ENCODE measurements at places on chromosomes 3 and 15.
A peak's percentile ranks its signal among the peaks of the same experiment; 100 is the strongest.

GRCh38 chr15:68650901-68651709, 72.3 kb downstream of the CORO2B start:
- H3K4me1 ChIP-seq: peaks cover 30% of the 10 kb centered on the region
- H3K27me3 ChIP-seq: no peaks in the 10 kb centered on the region
- H3K27ac ChIP-seq: no peak overlapping the region
- peaks cover 6% of the 10 kb centered on the region for H3K36me3 ChIP-seq
- no peak overlapping the region for H3K4me3 ChIP-seq
- no peak for DNase-seq

GRCh38 chr3:67662733-67663132, 8.3 kb upstream of the SUCLG2 start:
- H3K36me3 ChIP-seq: no peaks in the 10 kb centered on the region
- H3K27me3 ChIP-seq: no peaks in the 10 kb centered on the region
- DNase-seq: no peak
- H3K27ac ChIP-seq: no peak overlapping the region

GRCh38 chr3:100090669-100091005, 23.7 kb downstream of the FILIP1L start:
- H3K36me3 ChIP-seq: no peaks in the 10 kb centered on the region
- no peak overlapping the region for H3K4me3 ChIP-seq
- DNase-seq: no peak
- H3K27me3 ChIP-seq: no peaks in the 10 kb centered on the region
- peaks cover 46% of the 10 kb centered on the region for H3K4me1 ChIP-seq

- DNase-seq: no peak
- no peak overlapping the region for H3K27ac ChIP-seq
- no peaks in the 10 kb centered on the region for H3K27me3 ChIP-seq
Measured at GRCh38 chr3:102136183-102136582, 286.9 kb downstream of the NFKBIZ start.

DNA sequence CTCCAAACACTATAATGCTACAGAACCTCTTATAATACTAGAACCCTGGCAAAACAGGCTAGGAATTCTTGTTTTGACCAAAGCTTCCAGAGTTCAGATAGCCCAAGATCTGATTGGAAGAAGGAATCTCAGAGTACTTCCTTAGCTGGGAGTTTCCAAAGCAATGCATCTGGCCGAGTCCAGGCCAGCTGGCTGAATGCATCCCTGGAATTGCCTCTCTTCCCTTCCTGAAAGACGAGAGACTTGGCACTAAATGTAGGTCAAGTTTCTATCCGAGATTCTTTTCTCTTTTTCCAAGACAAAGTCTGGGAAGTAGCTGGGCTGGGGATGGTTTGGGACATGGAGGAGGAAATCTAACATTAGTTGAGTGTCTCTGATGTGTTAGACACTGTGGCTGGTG, 68.7 kb upstream of the ADPGK start:
- peaks cover 80% of the 10 kb centered on the region for H3K27me3 ChIP-seq
- no peak overlapping the region for H3K4me3 ChIP-seq
- DNase-seq: peak; percentile 25
- no peak overlapping the region for H3K27ac ChIP-seq
- no peaks in the 10 kb centered on the region for H3K36me3 ChIP-seq

GRCh38 chr15:95715906-95716656, 614.4 kb upstream of the NR2F2 start:
- no peaks in the 10 kb centered on the region for H3K36me3 ChIP-seq
- DNase-seq: no peak
- no peak overlapping the region for H3K27ac ChIP-seq
- H3K4me1 ChIP-seq: peaks cover 9% of the 10 kb centered on the region
- no peaks in the 10 kb centered on the region for H3K27me3 ChIP-seq
- no peak overlapping the region for H3K4me3 ChIP-seq

DNA sequence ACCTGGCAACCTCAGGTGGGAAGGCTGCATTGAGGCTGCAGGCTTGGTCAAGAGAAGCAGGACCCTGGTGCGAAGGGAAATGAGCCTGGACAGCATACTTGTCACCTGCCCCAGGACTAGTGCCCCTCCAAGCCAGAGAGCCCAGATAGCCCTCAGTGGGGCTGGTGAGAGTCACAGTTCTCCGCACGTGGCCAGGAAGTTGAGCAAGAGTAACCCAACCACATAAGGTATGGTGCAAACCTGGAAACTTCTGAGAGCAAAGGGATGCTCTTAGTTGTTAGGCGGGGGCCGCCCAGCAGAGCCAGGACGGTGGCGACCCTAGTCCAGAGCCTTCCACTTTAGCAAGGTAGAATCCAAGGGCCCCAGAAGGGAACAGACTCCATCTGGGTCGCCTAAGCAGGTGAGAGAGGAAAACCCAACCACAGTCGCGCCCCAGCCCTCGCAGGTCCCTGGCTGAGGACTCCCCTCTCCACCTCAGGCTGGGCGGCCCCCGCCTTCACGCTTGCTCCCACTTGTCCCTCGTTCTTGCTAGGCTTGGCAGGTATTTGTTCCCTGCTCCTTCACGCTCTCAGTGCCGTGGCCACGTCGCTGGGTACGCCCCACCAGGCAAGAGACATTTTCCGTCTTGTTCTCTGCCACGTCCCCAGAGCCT, 1.1 kb upstream of the VPS18 start:
- peak overlapping the region; percentile 90 for H3K27ac ChIP-seq
- H3K4me3 ChIP-seq: peak overlapping the region; percentile 83
- peaks cover 22% of the 10 kb centered on the region for H3K36me3 ChIP-seq
- no peak for DNase-seq

DNA sequence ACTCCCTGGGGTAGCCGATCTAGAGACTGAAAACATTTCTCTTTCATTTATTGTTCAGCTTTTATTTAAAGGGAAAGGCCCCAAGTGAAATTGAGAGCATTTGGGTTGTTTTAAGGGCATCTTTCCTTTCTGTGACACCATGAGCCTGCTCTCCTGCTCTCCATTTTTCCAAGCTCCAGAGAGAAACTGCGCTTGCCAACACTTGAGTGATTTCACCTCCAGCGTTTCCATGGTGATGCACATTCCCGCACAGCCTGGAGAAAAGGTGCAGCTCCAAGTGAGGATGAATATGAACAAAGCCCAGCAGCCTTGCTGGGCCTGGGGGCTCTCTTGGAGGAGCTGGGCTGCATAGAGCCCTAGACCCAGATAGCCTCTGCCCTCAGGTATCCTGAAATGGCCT, 159.2 kb upstream of the PPP2R3A start:
- H3K36me3 ChIP-seq: no peaks in the 10 kb centered on the region
- H3K27me3 ChIP-seq: peaks cover 69% of the 10 kb centered on the region
- DNase-seq: no peak
- no peaks in the 10 kb centered on the region for H3K4me1 ChIP-seq
- H3K27ac ChIP-seq: no peak overlapping the region
- no peak overlapping the region for H3K4me3 ChIP-seq

GRCh38 chr15:60155661-60156060, 151.6 kb downstream of the FOXB1 start:
- H3K27ac ChIP-seq: no peak overlapping the region
- DNase-seq: no peak
- H3K27me3 ChIP-seq: peaks cover 92% of the 10 kb centered on the region
- no peaks in the 10 kb centered on the region for H3K36me3 ChIP-seq
- no peaks in the 10 kb centered on the region for H3K4me1 ChIP-seq
- H3K4me3 ChIP-seq: no peak overlapping the region

DNA sequence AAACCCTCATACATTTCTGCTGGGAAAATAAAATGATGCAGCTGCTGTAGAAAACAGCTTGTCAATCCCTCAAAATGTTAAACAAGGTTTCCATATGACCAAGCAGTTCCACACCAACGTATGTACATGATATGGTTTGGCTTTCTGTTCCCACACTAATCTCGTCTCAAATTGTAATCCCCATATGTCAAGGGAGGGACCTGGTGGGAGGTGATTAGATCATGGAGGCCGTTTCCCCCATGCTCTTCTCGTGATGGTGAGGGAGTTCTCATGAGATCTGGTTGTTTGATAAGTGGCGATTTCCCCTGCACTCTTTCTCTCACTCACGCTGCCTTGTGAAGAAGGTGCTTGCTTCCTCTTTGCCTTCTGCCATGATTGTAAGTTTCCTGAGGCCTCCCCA, 100.6 kb upstream of the SLC24A5 start:
- H3K27ac ChIP-seq: no peak overlapping the region
- no peaks in the 10 kb centered on the region for H3K36me3 ChIP-seq
- no peak for DNase-seq
- no peaks in the 10 kb centered on the region for H3K27me3 ChIP-seq
- no peak overlapping the region for H3K4me3 ChIP-seq

DNA sequence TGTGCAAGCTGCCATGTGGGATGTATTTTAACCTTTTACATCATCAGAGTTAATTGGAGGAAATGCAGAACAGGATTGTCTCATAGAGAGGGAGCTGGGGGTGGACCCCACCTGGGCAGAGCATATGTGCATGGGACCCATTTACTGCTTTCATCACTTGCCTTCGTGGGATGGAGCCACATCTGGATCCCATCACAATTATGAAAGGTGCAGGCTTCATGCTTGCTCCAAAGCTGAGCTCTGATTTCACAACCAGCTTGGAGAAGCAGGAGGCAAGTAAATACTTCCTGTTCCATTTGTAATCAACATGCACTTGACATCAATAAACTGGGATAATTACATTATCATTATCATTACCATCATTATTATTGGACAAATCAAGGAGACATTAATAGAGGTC, 161.9 kb downstream of the ALDH1A2 start:
- no peak overlapping the region for H3K27ac ChIP-seq
- no peaks in the 10 kb centered on the region for H3K4me1 ChIP-seq
- H3K4me3 ChIP-seq: no peak overlapping the region
- DNase-seq: no peak
- no peaks in the 10 kb centered on the region for H3K36me3 ChIP-seq

DNA sequence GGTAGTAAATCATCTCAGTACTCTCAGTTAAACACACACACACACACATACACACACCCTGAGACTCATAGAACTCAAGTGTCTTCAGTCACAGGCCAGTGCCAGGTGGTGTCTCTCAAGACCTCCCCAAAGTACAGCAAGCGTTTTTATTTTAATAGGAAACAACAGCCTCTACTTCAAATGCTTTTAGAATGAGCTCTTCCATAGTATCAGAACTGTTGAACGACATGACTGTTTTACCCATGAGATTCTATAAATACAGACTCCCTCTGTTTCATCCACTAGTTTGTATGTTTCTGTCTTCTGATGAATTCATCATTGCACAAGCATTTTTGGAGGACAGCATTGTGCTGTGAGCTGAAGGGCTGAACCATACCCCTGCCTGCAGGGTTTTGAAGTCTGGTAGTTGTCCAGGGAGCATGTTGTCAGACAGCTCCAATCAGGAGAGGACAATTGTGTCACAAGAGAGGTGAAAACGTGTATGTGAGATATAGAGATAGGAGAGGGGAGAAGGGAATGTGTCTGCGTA, 201.0 kb upstream of the BCL6 start:
- H3K4me1 ChIP-seq: peaks cover 57% of the 10 kb centered on the region
- peak overlapping the region; percentile 91 for H3K27ac ChIP-seq
- H3K36me3 ChIP-seq: no peaks in the 10 kb centered on the region
- no peak overlapping the region for H3K4me3 ChIP-seq
- no peaks in the 10 kb centered on the region for H3K27me3 ChIP-seq

GRCh38 chr3:127762077-127762786, 60.1 kb downstream of the MGLL start:
- peaks cover 90% of the 10 kb centered on the region for H3K4me1 ChIP-seq
- peak; percentile 47 for DNase-seq
- peak overlapping the region; percentile 24 for H3K4me3 ChIP-seq
- H3K27me3 ChIP-seq: no peaks in the 10 kb centered on the region

DNA sequence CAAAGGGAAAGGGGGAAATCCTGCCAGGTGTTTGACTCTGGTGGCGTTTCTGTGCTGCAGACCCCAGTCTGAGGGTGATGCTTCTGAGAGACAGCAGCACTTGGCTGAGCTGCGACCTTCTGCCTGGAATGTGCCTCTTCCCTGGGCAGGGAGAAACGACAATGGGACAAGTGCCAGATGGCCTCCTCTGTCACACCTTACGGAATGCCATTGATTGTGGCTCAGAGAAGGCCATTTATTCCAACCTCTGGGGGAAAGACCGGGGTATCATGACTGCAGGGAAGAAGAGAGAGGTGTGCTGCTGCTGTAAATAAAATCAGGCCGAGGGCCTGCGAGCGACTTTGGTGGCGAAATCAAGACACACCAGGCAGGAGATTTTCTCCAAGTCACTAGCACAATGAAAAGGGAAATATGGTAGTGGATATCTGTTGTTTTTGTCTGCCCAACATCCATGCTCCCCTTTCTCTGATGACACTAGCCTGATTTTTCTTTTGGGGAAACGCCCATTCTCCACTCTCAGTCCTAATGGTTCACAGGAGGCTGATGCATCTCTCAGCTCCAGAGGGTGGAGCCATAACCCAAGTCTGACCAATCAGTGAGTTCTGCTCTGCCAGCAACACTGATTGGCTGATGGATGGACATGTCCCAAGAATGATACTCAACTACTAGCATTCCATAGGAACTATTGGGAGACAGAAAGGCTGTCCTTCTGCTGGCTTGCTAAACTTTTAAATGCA, 336.1 kb downstream of the FOXP1 start:
- H3K4me1 ChIP-seq: peaks cover 66% of the 10 kb centered on the region
- H3K27ac ChIP-seq: peak overlapping the region; percentile 78
- no peaks in the 10 kb centered on the region for H3K27me3 ChIP-seq
- peak; percentile 24 for DNase-seq

GRCh38 chr3:56366641-56367162, 101.6 kb downstream of the ERC2 start:
- no peak overlapping the region for H3K27ac ChIP-seq
- no peak overlapping the region for H3K4me3 ChIP-seq
- H3K27me3 ChIP-seq: no peaks in the 10 kb centered on the region
- no peak for DNase-seq

GRCh38 chr3:72663429-72663828, 184.8 kb downstream of the SHQ1 start:
- peaks cover 9% of the 10 kb centered on the region for H3K4me1 ChIP-seq
- no peak for DNase-seq
- no peak overlapping the region for H3K27ac ChIP-seq
- H3K27me3 ChIP-seq: peaks cover 3% of the 10 kb centered on the region

DNA sequence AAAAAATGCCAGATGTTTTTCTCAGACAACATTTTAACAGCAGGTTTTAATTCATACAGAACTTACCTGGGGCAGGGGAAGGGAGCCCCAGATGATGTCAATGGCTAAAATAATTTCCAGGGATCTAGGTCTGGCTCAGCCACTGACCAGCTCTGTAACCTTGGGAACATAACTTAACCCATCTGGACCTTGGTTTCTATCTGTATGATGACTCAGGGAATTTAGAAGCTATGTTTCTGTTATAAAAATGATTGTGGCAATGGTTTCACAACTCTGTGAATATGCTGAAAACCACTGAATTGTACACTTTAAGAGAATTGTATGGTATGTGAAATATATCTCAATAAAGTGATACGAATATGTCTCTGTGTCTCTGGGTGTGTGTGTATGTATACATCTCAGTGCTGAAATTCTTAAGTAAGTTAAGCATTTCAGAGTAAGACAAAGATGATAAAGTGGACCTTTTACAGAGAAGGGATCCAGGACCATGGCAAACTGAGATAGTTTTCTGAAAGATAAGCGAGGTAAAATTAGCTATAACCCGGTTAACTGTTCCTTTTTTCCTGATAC, 2.9 kb downstream of the SH3GL3 start:
- H3K4me1 ChIP-seq: peaks cover 18% of the 10 kb centered on the region
- no peak overlapping the region for H3K27ac ChIP-seq
- peaks cover 32% of the 10 kb centered on the region for H3K27me3 ChIP-seq
- H3K36me3 ChIP-seq: no peaks in the 10 kb centered on the region
